ENCODE measurements at places on chromosomes 3 and 15.

DNA sequence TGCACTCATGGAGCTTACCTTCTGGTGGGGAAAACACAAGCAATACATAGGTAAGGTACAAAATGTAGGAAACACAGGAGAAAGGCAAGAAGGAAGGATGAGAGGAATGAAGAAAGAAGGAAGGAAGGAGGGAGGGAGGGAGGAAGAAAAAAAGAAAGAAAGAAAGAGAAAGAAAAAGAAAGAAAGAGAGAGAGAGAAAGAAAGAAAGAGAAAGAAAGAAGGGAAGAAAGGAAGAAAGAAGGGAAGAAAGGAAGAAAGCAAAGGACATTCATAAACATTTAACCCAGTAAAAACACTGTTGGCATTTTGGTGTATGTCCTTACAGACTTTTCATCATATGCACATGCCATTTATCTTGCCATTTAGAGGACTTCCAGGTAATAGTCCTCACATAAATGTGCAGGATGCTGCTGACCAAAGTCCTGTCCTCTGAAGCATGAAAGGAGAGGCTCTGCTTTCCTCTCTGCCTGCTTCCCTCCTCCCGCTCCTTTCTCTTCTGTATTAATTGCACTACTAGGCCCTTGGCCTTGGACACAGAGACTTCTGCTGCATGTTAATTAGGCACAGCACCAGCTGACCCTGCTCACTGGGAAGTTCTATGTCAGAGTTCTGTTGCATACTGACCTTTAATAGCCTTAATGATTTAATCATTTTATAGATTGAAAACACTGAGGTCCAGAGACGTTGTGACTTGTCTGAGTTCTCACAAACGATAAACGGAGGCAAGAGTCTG is 29.7 kb upstream of the NDUFB4 start:
- DNase-seq = no peak

- DNase-seq = peak; percentile 33
Measured at GRCh38 chr3:160403028-160403545, 3.6 kb downstream of the SMC4 start.

DNA sequence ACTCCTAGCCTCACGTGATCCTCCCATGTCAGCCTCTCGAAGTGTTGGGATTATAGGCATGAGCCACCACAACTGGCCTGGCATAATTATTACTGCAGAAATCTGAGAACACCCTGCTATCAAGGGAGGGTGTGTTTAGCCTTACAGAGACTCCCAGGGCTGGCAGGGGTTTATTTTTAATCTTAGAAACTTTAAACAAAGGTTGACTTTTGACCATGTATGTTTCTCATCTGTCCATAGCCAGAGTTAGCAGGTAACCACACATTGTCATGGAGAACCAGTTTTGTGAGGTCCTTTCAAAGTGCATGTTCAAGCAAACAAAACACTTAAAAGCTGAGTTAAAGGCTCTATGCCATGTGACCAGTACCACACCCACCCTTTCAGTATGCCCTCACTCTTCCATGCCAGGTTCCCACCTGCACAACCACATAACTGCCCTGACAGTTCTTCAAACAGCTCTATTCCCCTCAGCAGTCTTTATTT is 11.1 kb downstream of the SIAH2 start:
- no peak for DNase-seq

DNA sequence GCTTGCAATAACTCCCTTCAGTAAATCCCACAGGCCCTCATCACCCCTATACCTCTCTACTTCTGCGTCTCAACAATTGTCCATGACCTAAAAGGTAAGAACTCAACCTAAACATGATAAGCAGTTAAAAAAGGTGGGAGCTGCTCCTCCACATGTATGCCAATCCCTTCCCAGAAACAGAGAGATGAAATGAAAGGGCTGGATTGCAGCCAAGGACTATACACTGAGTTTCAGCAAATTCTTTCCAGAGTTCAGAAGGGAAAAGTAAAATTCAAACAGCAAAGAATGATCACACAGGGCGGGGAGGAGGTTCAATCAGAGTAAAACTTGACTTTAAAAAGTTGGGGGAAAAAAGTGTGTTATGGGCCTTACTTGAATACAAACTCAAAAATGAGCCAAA is 27.5 kb downstream of the PLOD2 start:
- no peak for DNase-seq

- peak; percentile 29 for DNase-seq
Measured at GRCh38 chr3:105367063-105367405, 325 bp downstream of the ALCAM start.

DNA sequence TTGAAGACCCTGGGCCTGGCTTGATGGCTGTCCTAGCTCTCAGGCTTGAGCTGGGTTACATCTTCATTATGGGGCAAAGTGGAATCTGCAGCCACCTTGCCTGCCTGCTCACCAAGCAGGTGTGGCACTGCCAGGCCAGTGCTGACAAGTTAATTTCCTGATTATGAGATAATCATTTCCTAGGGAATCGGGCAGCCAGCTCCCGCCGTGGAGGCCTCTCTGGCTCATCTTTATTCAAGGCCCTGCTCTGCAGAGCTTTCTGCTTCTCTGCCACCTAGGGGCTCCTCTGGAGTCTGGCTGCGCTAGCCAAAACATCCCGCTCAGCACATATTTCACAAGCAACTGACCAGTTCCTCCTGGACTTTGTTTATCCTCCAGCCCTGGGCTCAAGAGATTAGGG is 9.9 kb downstream of the LOXL1 start:
- no peak for DNase-seq

DNA sequence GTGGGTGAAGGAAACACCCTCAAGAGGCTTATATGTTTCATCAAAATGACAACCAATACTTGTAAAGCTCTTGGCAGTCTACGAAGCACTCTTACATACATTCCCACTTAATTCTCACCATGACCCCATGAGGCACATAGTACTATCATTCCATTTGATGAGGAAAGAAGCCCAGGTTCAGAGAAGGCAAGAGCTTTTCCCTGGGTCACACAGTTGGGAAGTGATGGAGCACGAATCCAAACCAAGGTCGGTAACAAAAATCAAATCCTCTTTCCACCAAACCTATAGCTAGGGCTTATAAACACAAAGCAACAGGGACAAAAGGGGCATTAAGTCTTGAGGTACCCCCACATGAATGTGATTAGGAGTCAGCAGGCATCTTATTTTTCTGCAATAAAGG is 187.1 kb downstream of the UACA start:
- no peak for DNase-seq

DNA sequence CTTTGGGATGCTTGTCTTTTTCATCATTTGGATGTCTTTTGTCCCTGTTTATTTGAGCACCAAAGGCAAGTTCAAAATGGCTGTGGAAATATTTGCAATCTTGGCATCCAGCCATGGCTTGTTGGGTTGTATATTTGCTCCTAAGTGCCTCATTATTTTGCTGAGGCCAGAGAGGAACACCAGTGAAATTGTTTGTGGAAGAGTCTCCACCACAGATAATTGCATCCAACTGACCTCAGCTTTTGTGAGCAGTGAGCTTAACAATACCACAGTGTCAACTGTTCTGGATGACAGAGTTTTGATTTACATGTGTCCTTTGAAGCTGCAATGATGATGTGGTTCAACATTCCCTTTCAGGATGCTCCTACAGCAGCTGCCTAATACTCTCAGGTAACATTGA is 83.0 kb upstream of the KCNAB1 start:
- DNase-seq = no peak

DNA sequence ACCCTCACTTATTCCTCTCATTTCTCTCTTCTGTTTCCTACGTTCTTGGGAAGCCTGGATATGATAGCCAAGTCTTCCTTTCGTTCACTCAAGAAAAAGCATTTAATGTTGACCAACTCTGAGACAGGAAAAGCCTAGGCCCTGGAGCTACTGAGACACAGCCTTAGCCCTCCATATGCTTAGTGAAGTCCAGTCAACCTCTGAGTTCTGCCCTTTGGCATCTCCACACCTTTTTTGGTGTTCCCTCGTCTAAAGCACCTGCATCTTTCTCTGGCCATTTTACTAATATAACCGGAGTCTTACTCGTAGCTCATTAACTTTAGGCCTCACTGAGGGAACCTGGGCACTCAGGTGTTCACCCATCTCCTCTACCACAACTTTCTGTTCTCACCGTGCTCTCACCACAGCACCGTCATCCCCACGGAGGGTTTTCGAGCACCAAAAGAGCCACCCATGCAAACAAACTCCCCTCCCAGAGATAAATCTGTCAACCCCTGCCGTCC is 632 bp downstream of the MTHFS start:
- DNase-seq = peak; percentile 43

DNA sequence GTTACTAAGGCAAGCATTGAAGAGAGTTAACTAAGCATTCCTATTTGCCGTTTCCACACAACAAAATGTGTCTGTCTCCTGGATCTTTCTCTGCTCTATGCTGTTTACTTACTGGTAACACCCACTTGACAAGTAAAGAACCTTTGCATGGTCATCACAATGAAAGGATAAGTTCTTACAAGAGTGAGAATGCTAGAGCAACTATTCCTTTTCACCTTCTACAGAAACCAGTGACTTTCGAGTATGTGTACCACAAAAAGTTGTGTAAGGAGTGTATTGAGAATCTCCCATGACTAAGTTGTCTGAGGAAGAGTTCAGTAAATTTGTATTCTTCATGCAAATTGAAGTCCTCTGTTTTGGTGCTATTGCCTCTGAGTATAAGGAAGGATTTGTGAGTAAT is 10.8 kb downstream of the TIPARP start:
- DNase-seq = no peak

GRCh38 chr3:39112113-39112512 is 4.6 kb downstream of the TTC21A start:
- no peak for DNase-seq

DNA sequence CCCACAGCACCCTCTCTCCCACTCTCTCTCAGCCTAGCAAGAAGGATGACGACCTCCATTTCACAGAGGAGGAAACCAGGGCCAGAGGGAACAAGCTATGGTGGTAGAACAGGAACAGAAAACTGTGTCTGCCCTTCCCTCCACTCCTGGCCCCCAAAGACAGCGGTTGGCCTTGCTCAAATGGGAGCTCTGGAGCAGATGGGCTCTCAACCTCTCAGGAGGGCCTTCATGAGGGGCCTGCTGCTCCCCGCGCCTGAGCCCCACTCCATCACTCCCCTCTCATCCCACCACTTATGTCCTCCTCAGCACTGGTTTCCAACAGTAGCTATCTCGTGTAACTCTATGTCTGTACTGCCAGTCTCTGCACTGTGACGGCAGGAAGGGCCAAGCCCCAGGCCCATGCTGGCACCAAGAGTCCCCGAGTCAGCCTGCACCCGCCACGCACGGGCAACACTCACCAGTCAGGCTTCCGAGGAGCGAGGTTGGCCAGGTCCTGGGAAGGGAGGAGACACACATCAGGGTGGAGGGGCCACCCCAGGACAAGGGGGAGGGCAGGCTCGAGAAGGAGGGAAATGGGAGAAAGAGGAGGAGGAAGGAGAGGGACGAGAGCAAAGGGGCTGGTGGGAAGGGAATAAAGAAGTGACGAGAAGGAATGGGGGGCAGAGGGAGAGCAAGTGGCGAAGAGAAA is 45.5 kb downstream of the PTH1R start:
- DNase-seq = no peak

GRCh38 chr3:182519569-182519968 is 273.7 kb upstream of the ATP11B start:
- DNase-seq = no peak

- DNase-seq = no peak
Measured at GRCh38 chr3:158308236-158308928, 198.5 kb downstream of the RSRC1 start.

GRCh38 chr15:77243135-77243534 is 172.2 kb upstream of the TSPAN3 start:
- no peak for DNase-seq

DNA sequence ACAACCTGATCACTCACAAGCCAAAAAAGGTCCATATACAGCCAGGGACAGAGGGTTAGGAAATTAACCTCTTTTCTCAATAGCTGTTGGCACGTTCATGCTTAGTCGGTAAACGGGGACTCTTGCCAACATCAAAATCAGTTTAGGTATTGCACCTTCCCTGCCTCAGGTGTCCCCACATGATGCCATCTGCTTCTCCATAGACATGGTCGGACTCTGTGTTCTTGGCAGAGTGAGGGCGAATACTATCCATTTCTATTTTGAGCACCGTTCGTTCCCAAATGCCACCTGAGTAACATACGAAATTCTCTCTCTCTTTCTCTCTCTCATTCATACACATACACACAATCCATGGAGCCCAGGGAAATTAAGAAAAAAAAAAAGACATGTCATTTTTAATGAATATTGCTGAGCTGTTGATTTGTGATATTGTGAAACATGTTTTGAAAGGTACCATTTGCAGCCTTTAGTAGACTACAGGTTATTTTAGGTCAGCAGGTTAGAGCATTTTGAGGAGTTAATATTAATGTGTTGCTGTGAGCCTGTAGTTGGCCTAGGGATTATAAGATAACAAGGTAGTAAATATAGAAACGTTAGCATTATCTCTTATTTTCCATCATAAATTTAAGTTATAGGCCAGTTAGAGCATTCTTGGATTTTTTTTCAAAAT is 78.5 kb downstream of the GHSR start:
- no peak for DNase-seq

DNA sequence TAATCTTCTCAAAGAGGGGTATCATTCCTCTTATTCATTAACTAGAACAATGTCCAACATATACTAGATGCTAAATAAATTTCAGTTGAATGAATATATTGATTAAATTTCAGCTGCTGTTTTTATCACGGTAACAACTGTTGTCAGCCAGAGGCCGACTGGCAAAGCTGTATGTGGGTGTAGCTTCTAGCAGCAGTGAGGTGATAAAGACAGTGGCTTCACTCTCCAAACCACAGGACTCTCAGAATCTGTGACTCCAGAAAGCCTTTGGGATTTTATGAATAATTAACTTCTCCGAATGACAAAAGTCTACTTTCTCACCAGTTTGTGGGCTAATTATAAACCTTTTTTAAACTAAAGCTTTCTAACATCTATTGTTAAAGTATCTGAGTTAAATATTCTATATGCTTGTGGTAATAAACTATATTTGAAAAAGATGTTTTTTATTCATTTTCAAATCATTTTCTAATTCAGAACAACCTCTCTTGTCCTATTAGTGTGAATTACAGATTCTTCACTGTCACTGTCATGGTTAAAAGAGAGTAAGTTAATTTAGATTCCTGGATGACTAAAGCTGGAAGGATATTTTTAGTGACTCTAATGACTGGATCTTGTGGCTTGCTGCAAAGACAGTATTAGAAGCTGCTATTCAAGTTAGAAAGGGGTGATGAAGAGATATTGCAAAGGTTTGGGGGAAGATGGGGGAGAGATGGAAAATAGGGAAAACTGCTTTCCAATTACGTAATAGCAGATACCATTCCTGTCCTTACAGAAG is 796.4 kb upstream of the ARPP21 start:
- no peak for DNase-seq

DNA sequence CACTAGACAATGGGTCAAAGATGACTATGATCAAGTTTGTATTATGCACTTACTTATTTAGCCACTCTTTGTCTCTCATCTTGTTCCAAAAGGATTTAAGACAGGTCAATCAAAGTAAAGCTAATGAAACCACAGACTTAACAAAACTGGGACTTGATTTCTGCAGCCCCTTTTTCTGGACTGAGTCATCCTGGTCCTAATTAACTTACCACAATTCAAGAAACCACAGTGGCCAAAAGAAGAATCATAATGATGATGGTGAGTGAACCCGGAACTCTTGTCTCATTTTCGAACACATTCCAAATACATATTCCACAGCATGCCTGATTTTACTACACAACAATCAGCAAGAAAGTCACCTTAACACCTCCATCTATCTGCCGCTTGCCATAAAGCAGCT is 1333.0 kb downstream of the ROBO1 start:
- DNase-seq = no peak
